ENCODE measurements at places on chromosomes 16 and 17.

DNA sequence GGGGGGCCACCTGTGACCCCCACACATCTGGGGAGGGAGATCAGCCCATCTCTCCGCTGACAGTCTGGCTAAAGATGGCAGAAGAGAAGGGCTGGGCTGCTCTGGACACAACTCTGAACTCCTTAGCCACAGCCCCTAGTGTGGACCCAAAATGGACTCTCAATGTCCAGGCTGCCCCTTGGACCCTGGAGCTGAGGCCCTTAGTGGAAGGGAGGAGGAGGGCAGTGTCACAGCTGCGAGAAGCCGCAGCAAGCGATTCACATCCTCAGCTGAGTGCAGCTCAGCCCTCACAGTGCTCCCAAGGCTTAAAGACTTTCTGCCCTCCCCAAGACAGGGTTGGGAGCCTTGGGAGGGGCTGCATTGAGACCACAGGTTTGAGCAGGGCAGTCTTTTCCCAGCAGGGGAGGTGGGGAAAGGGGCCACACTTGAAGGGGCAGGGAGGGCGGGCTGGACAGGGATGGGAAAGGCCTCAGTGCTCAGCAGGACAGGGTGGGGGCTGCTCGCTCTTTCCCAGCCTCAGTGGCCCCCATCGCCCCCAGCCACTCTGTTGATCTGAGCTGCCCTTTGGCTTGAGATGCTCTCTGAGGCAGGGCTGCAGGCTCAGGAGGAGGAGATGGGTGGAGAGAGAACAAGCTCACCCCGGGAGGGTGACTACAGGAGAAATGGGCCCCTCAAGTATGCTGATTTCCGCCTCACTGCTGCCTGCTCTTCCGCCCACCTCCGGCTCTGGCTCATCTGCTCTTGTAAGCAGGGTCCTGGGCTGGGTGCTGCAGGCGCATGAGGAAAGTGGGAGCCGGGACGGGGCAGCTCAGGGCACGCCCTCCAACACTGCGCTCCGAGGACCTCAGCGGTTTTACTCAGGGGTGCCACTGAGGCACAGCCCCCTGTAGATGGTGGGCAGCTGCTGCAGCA lies 50.9 kb upstream of the MTSS2 start:
- no peak for DNase-seq

DNA sequence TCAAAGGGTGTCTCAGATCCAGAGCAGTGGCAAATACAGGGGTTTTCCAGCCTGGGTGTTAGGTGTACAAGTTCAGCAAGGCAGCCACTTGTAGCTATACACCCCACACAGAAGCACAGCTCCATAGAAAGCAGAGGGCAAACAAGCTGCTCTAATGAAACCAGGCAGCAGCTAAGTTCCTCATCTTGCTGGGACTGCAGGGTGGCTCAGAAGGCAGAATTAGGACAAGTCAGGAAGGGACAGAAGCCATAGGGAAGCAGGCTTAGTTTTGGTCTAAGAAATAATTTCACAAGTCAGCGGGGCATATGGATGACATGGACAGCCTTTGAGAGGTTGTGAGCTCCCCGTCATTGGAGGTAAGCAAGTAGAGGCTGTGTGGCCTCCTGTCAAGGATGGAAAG lies 23.7 kb downstream of the CNGB1 start:
- DNase-seq: no peak

DNA sequence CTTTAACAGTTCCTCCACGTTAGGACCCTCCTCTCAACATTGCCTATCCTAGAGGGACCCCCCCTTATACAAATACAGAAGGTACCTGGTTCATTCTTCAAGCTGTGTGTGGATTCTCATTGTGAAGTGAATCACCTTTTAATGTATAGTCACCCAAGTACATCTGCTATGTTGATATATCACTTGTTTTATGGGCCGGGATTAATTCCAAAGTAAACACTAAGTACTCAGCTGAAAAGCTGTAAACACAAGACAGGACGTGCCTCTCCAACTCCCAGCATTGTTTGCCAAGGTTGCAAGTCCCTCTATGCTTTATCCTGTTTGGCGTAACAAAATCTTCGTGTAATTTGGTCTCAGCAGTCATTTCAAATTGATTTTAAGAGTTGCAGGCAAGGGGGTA lies 123.6 kb downstream of the RBFOX1 start:
- no peak for DNase-seq

DNA sequence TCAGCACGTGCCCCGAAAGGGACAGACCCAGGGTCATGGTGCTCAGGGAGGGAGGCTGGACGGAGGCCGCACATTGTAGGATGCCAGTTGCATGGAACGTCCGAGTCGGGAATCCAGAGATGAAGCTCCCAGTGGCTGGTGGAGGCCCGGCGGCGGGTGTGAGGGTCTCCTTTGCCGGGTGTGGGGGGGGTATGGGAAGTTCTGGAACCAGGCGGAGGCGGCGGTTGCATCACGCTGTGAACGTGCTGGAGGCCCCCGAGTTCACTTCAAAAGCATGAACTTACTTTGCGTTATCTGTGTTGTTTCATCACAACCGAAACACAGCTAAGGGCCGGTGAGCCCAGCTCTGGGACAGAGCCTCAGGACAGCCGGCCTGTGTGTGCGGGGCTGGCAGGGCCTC lies 73.4 kb upstream of the GNG13 start:
- no peak for DNase-seq

DNA sequence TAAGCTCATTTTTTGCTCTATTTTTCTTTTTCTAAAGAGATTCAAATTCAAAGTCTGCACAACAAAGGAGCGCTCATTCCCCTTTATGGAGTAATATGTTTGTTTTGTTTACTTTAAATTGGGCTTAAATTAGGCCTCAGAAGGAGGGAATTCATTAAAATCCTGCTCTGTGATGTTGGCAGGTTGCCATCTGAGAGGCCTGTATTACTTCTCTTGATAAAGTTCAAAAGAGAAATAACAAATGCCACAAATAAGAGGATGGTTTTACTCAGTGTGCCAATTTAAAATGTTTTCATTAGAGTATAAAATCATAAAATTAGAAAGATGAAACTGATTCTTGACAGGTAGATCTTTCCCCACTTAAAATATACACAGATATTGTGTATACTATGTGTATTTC lies 54.5 kb upstream of the HLF start:
- no peak for DNase-seq

DNA sequence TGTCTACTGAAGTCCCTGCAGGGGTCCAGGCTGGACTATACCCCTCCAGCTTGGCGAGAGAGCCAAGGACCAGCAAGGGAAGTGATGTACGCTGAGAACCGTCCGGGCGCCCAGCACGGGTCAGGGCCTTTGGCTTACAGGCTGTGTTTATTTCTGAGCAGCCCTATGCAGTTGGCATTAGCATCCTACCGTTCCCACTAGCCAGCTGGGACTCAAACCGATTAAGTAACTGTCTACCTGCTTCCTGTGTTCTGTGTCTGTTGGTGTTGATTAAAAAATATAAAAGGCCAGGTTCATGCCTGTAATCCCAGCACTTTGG lies 73.8 kb downstream of the CMIP start:
- DNase-seq: no peak

DNA sequence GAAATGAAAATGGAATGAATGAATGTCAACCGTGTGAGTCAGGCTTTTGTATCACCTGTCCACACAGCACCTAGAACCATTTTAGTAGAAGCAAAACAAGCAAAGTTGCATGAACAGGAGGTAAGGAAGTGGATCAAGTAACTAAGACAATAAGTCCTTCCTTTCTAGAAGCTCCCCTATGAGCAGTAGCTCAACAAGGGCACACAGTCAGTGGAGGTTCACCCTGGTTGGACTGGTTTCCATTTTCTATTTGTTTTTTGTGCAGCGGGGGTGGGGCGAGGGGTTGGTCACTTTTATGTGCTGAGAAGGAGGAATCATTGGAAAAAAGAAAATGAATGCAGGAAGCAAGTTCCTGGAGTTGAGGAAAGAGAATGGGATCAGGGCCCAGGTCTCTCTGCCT lies 4.0 kb upstream of the HSBP1 start:
- no peak for DNase-seq

- DNase-seq: no peak
Measured at GRCh38 chr16:1431497-1432270, 806 bp downstream of the PERCC1 start.

DNA sequence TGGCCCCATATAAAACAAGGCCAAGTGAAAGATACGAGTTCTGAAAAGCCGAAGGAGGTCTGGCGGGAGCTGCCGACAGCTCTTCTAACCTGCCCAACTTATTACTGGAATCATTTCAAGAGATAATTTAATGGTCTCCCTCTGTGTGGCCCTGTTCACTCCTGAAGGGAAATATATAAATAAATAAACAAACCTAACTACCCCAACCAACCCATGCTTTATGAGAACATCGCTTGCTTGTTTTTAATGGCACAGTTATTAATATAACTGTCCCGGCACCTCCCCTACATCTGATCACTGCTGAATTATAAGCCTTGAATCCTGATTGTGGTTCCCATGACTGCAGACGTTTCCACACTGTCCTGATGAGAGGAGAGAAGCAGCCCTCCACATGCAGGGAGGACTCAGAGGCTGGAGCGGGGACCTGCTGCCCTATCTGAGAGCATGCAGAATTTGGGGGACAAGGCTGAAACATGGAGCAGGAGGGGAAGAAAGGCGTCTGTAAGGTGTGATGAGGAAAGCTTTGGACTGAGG lies 22.2 kb downstream of the CDK5RAP3 start:
- DNase-seq: no peak

DNA sequence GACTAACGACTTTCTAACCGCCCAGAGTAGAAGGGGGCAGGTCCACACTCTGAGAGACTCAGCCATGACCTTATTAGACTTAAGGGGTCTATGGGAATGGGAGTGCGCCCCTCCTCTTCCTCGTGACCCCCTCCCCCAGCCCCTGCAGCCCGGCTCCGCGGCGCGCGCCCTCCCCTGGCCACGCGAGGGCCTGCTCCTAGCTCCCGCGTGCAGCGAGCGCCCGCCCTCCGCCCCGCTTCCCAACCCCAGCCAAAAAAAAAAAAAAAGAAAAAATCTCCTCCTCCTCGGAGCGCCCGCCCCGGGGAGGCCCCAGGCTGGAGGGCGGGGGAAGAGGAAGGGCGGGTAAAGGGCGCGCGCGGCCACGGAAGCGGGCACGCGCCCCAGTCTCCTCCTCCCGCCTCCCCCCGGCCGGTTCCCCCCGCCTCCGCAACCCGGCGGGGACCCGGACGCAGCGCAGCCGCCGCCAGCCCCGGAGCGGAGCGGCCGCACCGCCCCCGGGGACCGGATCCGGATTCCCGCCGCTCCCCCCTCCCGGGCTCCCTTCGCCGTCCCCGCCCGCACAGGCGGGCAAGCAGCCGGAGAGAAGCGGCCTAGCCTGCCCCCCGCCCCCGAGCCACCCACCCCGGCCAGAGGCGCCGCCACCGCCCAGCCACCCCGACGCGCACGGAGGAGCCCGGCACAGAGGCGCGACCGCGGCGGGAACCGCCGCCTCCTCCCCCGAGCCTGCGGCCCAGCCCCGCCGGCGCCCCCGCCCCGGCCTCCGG lies 949 bp downstream of the UBTF start:
- DNase-seq: no peak

DNA sequence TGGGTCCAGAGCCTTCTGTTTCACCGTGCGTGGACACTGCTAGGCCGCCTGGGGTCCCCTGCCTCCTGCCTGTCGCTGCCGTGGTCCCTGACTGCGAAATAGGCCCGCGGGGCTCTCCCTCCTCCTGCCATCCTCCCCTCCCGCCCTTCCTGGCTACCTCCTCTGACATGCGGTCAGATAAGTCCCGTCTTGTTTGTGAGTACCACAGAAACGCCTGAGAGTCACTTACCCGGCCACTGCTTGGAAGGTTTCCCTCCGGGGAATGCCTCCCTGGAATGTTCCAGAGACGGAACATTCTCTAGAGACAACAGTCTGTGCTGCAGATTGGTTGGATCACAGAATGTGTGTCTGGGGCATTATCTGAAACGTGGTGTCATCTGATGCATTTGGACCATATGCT lies 22.7 kb downstream of the CIBAR2 start:
- no peak for DNase-seq

DNA sequence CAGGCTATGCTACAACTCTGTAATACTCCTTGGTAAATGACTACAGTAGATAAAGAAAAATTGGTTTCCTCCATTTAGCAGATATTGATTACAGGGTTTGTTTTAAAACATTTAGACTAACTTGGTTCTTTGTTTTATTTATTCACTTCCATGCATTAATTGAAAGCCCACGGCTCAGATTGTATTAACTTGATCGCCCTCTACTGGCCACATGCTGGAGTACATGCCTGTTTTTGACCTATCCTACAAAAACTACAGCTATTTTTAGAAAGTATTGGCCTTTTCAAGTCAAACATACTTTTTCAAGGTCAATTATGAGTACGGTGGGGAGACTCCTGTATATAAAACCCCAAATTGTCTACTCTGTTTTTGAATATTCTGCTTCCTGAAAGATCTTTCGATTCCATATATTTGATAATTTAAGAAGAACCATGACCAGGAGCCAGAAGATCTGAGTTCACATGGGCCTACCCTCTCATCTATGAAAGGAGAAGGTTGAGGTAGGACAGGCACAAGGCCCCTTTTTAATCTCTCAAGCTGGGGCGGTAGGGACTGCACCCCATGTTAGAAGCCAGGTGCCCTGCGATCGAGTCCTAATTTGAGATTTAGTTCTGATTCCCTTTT lies 51.8 kb downstream of the CA10 start:
- no peak for DNase-seq
